ENCODE measurements at places on chromosomes 3 and 15.

DNA sequence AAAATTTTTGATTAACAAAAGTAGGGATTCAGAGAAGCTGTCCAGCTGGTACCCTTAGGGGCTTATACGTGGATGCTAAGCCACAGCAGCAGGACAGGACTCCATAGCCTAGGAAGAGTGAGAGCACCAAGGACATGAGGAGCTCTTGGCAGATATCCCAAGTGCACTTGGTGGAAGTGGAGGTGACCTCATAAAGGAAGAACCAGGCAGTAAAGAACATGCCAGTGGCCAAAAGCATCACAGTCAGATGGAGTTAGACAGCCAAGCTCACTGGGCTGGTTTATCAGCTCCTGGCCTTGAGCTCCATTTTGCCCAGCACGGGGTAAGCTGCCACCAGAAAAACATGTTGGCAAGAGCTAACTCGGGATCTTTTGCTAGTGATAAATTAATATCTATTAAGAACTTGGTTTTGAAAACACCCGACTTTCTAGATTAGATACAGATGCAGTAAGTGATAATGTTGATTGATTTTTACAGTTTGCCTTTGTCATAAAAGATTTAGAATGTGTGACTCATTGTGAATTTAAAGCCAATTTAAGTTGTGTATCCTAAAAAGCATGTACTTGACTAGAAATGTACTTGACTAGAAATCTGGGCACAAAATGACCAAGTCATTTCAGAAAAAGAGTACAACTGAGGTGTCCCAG, 108.0 kb downstream of the CMSS1 start:
- DNase-seq, result peak; percentile 59

GRCh38 chr3:197305854-197306253, 7.4 kb upstream of the DLG1 start:
- no peak for DNase-seq

GRCh38 chr3:44918087-44918486, 43.7 kb downstream of the TGM4 start:
- no peak for DNase-seq

DNA sequence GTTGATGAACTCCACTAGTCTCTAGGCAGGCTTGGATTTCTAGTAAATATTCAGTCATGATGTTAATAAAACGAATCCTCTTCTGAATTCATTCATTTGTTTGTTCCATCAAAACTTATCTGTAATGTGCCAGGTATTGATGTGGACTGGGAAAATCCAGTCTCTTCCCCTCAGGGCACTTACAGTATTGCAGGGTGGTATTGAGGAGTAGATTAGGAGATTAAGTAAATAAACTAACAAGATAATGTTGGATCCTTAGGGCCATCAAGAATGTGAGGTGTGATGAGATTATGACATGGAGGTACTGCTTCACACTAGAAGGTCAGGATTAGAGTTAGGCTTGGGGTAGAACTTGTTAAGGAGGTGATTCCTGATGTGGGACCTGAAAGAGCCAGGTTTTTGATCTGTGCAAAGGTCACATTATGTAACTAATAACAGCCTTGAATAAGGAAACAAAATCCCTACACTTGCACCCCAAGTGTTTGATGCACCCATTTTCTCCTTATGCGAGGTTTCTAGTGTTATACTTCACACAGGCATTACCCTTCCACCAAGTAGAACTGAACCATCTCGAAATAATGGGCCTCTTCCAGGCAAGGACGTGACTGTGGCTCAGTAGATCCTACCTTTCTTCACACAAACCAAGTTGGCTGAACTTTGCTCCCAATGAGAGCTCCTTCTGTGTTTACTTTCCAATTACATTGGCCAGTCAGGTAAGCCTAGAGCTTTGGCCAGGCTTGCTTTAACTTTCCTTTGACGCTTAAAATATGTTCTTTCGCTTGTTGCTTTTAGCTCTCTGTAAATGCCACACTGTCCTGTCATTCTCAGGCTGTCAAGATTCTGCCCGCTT, 16.7 kb downstream of the MCTP2 start:
- DNase-seq, result peak; percentile 69

- DNase-seq, result peak; percentile 40
These were observed 33.3 kb downstream of the SLC24A1 start for GRCh38 chr15:65655026-65655425.

All from LoVo (cell line).